NCI-H187 treated with DMSO at 0.1 percent for 48 hours (cell line): ENCODE measurements at places on chromosomes 11 and 22.

- no peak for DNase-seq
These were observed 239.7 kb downstream of the CTTN start for GRCh38 chr11:70637949-70638583.

DNA sequence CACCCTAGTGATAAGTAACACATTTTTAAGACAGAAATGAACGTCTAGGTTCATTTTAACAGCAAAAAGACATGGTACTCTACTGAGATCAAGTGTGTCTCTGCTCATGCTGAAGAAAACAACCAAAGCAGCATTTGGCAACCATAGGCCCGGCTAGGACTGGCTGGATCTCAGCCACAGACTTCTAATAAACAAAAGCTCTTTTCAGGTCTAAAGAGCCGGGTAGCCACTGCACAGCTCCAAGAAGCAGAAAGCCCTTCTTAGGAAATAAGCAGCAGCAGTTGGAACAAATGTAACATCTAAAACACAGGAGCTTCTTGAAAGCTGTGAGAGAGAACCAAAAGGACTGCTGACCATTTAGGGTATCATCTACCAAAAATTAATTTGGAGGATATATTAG lies 37.6 kb downstream of the PITPNB start:
- DNase-seq = no peak

- DNase-seq = no peak
These were observed 32.3 kb upstream of the RFPL3 start for GRCh38 chr22:32325416-32325801.

DNA sequence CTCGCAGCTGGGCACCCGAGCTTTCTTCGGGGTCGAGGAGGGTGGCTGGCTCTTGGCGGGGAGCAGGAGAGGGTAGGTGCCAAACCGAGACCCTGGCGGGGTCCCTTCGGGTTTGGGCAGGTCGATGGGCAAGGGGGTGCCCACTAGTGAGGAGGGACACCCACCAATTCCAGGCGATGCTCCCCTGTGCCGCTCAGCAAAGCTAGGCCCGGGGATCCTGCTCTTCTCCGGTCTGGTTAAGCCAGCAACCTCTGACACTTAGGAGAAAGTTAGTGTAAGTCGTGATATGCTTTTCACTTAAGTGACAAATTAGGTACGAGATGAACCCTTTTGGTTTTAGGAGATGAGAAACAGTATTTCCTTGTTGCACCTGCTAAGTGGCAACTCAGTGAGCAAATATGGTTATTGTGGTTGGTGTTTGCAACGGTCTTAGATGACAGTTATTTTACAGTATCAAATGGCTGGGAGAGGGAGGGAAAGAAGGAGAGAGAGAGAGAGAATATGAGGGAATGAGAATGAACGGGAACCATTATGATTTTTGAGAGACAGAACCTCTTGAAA lies 565 bp downstream of the NUCB2 start:
- DNase-seq = peak; percentile 54

GRCh38 chr22:27348634-27349033 lies 452.9 kb downstream of the MN1 start:
- no peak for DNase-seq

GRCh38 chr11:2995893-2996554 lies 3.9 kb upstream of the NAP1L4 start:
- DNase-seq = no peak

DNA sequence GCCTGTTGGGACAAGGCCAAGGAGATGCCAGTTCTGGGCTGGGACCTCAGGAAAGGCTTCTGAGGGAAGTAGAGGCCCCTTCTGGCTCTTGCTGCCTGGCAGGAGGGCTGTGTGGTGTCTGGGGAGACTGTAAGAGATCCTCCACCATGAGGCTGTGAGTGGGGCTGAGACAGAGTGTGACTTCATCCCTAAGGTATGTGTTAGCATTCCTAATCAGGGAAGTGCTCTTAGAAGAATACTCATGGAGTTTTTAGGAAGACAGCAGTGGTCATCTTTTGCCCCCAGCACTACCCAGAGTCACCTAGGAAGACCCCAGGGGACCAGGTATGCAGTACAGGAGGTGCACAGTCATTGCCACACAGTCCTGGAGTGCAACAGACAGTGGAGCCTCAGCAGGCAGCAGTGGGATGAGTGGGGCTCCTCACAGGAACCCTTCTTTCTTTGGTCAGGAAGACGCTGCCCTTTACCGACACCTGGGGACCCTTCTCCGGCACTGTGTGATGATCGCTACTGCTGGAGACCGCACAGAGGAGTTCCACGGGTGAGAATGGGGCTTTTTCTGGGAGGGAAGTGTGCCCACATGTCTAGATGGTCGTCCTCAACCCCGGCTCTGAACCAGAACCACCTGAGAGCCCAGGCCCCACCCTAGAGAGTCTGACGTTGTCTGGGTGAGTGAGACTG lies 2.8 kb downstream of the RIC8A start:
- DNase-seq = no peak

GRCh38 chr11:89436071-89436470 lies 55.1 kb downstream of the NOX4 start:
- DNase-seq = no peak
